GM12878 (cell line): ENCODE measurements at places on chromosomes 12 and 14. TPM values are rescaled to one million over a fixed set of nuclear protein-coding genes. Genes with fewer than 3 reads are reported as not detected.

The PIK3C2G gene
- total RNA-seq: not detected in 2 replicates

The PIWIL1 gene
- not detected in 2 replicates for total RNA-seq

The FSCB gene
- not detected in 2 replicates for total RNA-seq

The SOAT2 gene
- 1.6 and 1.9 TPM in 2 replicates for total RNA-seq

The PPHLN1 gene
- 68.2 and 73.6 TPM in 2 replicates for total RNA-seq

The ZDHHC22 gene
- not detected in 2 replicates for total RNA-seq

The A2M gene
- total RNA-seq: 2.0 and 3.5 TPM in 2 replicates

The TAS2R42 gene
- total RNA-seq: not detected in 2 replicates

The KLHDC1 gene
- total RNA-seq: 0.72 and 0.87 TPM in 2 replicates

The PRH2 gene
- not detected in 2 replicates for total RNA-seq

The GPD1 gene
- total RNA-seq: 0.19 and 0.26 TPM in 2 replicates

The PPP2R3C gene
- total RNA-seq: 29.9 and 35.8 TPM in 2 replicates

The TCL1B gene
- total RNA-seq: not detected in 2 replicates

DNA sequence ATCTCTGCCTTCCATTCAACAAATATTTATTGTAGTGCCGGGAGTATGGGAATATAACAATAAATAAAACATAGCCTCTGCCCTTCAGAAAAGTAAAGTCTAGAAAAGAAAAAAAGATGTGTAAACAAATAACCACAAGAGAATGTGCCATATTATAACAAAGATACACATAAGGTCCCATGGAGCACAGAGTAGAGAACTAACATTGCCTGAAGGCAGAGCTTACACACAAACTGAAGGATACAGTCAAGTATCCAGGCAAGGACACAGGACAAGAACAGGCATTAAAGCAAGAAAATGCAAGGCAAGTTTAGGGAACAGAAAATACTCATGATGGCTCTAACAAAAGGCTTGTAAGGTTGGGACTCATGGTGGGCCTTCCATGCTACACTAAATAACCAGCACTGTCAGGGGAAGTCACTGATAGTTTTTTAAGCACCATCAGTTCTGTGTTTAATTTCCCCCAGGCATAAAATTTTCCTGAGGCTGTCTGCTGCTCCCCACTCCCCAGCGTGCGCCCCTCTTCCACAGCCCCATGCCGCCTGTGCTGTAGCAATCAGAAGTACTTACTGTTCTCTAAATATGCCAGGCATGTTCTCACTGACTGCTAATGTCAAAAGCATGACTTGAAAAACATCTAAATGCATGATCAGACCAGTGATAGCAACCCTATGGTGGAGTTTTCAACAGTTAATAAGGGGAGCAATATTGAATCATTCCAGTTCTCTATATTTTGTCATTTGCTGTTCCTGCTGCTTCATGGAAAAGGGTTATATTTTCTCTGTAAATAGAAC is 77.8 kb downstream of the ANKS1B start:
- DNase-seq: no peak

GRCh38 chr12:25993901-25994651 is 35.6 kb downstream of the RASSF8 start:
- no peak for DNase-seq

GRCh38 chr12:105083551-105084105 is 630 bp downstream of the ALDH1L2 start:
- no peak for DNase-seq

DNA sequence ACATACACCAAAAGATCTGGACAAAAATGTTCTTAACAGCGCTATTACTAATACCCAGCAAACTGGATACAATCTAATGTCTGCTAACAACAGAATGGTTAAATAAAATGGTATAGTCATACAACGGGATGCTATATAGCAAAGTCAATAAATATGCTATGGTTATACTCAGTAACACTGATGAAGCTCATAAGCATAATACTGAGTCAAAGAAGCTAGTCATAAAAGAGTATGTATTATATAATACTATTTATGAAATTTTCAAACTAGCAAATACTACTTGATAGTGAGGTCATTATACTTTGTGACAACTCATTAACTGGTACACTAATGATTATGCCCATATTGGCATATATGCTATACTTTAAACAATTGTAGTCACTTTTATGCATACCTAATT is 7.4 kb downstream of the ABCD2 start:
- no peak for DNase-seq

GRCh38 chr14:23129759-23130316 is 10.8 kb upstream of the CEBPE start:
- no peak for DNase-seq

GRCh38 chr14:59126714-59127436 is 61.6 kb upstream of the DAAM1 start:
- DNase-seq: no peak

DNA sequence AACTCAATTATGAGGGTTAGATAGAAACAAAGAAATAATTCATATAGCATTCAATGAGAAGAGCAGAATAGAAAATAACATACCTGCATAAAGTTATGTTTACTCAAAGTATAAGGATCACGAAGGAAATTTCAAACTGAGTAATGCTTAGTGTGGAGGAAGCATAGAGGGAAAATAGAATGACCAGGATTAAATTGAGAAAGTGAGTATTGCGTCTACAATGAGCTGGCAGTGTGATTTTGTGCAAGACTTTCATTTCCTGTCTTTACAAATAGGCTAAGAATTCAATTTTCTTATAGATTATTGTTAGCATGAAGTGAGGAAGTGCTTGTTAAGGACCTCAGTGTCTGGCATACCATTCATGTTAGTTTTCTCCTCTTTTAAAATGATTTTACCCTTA is 12.0 kb downstream of the ADGRD1 start:
- no peak for DNase-seq

- no peak for DNase-seq
These were observed 183.8 kb upstream of the ARHGAP5 start for GRCh38 chr14:31893221-31893757.

GRCh38 chr14:64098120-64098519 is 196.1 kb downstream of the ESR2 start:
- no peak for DNase-seq

DNA sequence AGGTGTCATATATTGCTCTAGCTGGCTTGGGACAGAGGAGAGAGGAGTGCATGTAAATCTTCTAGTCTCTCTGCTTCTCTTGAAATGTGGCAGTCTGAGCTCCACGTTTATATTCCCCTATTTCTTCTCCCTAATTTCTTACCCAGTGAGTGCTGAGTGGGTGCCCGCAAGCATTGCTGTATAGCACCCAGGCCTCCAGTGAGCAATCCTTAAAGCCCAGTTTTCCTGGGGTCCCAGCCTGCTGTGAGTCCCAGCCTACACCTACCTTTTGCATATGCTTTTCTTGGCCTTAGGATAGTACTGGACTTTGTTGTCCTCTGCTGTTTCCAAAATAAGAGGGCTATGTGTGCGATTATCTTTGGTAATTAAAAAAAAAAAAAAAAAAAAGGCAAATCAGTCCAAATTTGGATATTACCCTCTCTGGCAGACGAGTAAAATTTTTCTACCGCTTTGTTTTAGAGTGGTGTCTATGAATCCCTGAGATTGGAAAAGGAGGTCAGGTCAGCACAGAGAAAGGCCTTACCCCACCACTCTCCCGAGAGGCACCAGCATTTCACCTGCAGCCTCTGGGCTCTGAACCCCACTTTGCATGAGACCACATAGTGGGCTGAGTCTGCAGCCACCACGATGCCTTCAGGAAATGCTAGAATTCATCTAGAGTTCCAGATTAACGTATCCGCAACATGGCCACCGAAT is 1.1 kb downstream of the MGST1 start:
- DNase-seq: no peak

GRCh38 chr14:61380984-61381383 is 59.6 kb downstream of the PRKCH start:
- DNase-seq: no peak

GRCh38 chr12:29517264-29517663 is 19.8 kb upstream of the OVCH1 start:
- DNase-seq: no peak

- DNase-seq: peak; percentile 56
These were observed 21.3 kb upstream of the OASL start for GRCh38 chr12:121060149-121061001.

- no peak for DNase-seq
These were observed 114.3 kb upstream of the PDZRN4 start for GRCh38 chr12:41073633-41074472.

DNA sequence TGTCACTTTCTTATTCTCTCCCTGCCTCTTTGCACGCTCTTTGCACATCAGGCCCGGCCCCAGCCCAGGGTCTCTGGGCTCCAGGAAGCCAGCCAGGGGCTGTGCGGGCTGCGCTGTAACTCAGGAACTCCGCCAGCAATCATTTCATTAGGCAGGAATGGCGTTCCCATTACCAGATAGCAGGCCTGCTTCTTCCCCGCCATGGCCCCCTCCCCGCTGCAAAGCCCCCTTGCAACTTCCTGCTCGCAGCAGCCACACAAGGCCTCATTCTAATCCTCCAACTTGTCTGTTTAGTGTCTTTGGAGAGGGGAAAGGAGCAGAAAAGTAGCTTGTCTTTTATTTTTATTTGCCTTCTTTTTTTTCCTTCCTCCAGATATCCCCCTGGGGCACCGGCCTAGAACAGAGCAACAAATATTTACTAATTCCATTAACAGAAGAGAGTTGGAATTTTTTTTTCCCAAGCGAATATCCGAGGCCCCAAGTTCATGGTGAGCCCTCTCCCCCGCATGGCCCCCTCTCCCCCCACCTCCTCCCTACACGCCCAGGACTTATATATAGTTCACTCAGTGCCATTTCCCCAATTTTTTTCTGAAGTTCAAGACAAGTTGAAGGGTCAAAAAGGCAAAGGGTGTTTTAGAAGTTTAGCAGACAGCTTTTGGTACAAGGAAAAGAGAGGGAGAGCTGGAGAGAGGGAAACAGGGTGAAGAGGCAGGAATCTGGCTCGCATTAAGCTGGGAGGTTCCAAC is 329.4 kb upstream of the TBX3 start:
- no peak for DNase-seq

DNA sequence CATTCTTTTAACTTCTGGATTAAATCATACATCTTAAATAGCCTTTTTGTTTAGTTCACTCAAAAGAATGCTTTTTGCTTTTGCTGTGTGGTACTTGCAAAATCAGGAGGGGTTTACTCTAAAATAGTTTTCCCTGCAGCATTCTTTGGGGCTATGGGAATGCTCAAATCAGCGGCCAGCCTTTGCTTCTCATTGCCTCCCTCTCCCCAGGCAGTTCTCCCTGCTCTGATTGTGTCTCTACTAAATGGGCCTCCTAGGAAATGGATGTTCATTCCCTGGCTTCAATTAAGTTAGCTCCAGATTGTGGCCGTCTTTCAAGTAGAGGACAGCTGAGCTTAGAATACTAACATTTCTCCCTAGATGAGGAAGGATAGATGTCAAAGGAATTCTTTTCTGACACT is 4.4 kb downstream of the TULP3 start:
- no peak for DNase-seq

DNA sequence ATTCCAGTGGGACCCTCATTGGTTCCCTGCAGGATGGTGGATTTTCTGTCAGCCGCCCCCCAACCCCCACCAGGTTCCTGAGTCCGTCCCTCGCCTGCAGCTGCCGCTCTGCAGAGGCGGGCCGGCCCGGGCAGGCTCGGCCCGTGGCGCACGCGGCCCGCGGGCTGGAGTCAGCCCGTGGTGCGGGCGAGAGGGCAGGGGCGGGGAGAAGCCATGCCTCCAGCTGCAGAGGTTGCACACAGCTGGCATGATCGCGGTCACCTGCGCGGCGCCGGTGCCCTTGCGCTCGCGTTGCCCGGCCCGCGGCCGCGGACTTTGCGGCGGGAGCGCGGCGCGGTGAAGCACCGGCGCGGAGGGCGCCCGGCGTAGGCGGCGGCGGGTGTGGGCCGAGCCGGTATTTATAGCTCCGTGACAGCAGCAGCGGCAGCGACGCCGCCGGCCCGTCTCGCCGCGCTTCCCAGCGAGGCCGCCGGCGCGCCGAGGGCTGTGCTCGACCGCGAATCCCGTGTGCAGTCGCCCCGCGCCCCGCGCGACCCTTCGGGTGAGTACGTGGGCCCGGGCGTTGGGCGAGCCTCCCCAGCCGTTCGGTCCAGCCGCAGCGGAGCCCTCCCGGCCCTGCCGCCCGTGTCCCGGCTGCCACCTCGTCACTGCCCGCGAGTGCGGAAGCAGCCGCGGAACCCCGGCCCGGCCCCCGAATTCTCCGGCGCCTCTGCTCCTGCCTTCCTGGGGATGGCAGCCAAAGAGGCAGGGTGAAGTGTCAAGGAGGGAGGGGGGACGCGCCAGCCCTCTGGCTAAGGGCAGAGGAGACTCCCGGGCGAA is at the start of gene TMEM117:
TSS of gene TMEM117 (plus strand) at position 426 of the 819 bp plus-strand sequence.
- no peak for DNase-seq

GRCh38 chr12:89206390-89206789 is 145.9 kb downstream of the DUSP6 start:
- no peak for DNase-seq

GRCh38 chr12:21825886-21826617 is 51.5 kb upstream of the KCNJ8 start:
- DNase-seq: no peak

DNA sequence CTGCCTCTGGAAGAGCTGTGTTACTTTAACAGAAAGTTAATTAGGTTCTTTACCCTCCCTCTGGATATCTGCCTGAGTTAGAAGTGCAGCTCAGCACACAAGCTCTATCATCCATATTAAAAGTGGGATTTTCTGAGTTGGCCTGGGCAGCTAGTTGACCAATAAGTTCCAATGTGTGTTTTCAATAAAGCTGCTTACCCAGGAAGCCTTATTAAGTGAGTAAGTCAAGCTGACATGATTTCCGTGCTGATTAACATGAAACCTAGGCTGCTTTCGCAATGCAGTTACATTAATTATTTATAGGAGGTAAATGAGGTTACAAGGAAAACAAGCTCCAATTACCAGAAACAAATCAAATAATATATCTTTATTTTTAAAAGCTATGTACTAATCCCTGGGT is 4.8 kb downstream of the NEUROD4 start:
- DNase-seq: no peak

DNA sequence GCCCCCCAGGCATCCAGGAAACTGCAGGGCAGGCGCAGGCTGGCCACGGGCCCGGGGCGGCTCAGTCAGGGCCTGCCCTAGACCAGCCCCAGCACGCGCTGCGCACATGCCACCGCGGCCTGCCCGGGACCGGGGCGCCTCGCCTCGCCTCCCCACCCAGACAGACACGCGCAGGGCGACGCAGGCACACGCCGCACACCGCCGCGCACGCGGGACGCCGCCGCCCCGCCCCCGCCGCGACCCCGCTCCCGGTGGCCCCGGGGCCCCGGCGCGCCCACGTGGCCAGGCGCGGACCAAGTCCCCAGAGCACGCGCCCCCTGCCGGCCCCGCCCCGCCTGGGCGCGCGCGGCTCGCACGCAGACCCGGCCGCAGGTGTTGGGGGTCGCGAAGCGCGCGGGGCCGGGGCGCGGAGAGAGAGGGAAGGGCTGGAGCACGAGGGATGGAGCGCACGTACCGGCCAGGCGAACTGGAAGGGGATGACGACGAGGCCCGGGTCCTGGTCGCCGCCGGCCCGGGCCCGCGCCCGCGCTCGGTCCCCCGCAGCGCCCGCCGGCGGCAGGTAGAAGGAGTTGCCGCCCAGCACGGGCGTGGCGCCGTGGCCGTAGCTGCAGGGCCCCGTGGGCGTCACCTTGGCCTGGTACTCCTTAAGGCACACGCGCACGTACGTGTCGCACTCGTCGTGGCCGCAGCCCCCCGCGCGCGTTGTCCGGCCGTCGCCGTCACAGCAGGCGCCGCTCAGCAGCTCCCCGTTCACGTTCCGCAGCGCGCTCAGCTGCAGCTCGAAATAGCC is 1.1 kb downstream of the JAG2 start:
- DNase-seq: no peak

GRCh38 chr14:59246566-59246965 is 58.1 kb downstream of the DAAM1 start:
- no peak for DNase-seq
